ENCODE measurements at places on chromosomes 6 and 20.

DNA sequence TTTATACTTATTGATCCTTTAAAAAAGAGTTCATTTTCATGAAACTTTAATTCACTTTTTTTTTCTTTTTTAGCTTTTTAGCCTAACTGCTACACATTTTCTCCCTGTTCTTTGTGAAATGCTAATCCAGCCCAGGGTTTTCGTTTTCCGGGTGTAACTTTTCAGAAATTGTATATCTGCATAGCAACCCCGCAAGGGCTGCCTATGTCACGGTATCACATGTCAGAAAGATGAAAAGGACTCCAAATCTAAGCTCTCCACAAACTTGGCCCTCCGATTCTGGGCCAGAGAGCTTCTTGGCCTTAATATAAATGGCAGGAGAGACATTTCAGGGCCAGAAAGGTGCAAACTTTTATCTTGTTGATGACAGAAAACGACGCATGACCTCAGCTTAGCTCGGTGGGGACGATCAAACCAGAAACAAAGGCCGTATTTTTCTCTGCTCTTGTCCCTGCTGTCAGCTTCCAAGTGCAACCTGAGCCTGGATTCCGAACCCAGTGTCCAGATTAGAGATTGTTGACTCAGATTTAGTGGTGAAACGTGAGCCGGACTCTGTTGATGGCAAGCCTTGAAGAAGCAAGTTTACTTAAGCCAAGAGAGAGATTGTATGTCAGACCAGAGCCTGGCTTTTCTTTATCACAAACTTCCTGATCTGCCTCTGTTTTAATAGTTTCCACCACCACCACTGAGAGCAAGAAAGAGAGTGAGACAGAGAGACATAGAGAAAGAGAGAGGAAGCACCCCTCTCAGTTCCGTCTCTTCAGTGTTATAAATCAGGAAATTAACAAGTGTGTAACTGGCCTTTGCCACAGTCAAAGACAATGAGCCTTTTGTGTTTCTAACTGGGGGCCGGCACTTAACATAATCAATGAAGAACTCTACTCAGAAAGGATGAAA, 157.8 kb downstream of the SCML4 start:
- DNase-seq: no peak

- no peak for DNase-seq
Measured at GRCh38 chr6:137473598-137473997, 20.6 kb downstream of the OLIG3 start.

GRCh38 chr20:63004607-63005364, 2.0 kb downstream of the BHLHE23 start:
- no peak for DNase-seq

DNA sequence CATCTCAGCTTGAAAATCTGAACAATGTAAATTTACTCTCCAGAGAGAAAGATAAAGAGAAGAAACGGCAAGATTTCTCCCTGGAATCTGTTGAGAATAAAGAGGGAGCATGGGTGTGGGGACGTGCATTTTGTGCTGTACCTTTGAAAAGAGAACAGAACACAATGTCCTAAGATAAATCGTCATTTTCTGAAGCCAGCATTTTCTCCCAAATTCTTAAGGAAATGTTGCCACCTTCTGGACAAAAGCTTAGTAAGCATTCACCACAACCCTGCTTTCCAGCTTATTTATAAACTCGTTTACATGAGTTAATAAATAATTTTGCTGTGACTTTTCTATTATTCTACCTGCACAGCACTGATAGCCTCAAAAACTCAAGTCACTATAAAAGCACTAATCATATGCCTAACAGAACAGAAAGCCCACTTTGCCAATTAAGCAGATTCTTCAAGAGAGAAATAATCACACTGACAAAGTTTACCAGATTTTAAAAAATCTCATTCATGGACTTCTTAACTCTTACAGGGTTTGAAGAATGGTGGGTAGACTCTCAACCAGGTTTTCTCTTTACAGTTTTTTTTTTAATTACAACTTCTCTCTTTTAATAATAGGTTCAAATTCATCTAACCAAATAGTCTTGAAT, 155.8 kb downstream of the MBOAT1 start:
- peak; percentile 53 for DNase-seq

DNA sequence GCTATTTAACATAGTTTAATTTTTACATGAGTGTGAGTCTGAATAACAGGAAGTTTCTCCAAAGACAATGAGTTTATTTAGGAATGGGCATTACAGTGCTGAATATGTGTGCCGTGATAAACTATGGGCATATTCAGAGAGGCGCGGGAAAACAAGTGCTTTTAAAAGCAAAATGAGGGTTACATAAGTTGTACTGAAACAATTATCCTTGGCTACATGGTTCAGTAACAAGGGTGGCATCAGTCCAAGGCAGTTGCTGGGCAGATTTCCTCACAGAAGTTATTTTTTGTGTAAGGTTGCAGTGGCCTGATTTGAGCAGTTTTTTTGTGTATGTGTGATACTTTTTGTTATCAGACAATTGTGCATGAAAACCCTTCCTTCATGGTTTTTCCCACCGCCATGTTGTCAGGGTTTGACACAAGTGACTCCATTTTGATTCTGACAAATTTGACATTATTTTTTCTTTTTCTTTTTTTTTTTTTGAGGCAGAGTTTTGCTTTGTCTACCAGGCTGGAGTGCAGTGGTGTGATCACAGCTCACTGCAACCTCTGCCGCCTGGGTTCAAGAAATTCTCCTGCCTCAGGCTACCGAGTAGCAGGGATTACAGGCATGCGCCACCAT, 22.3 kb upstream of the PXDC1 start:
- DNase-seq: no peak

GRCh38 chr6:88815491-88815890, 147.9 kb downstream of the RNGTT start:
- no peak for DNase-seq

- no peak for DNase-seq
Measured at GRCh38 chr6:9139746-9140145, 704.4 kb upstream of the SLC35B3 start.

GRCh38 chr20:37726321-37726720, 32.5 kb downstream of the CTNNBL1 start:
- DNase-seq: no peak

DNA sequence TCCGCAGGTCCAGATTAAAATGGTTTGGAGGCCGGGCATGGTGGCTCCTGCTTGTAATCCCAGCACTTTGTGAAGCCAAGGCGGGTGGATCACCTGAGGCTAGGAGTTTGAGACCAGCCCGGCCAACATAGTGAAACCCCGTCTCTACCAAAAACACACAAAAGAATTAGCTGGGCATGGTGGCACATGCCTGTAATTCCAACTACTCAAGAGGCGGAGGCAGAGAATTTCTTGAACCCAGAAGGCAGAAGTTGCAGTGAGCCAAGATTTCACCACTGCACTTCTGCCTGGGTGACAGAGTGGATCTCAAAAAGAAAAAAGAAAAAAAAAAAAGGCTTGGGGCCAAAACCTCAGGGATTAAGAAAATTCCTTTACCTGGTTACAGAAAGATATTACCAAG, 30.5 kb downstream of the C6orf15 start:
- DNase-seq: no peak

All from suppressor macrophage treated with lipopolysaccharide for 1 hour (primary cell).